ENCODE measurements at places on chromosomes 16 and 17. TPM values are rescaled to one million over a fixed set of nuclear protein-coding genes. Genes with fewer than 3 reads are reported as not detected.

GRCh38 chr16:26857371-26857770, 209.4 kb upstream of the C16orf82 start:
- H3K27me3 ChIP-seq: no peaks in the 10 kb centered on the region
- H3K4me1 ChIP-seq: no peaks in the 10 kb centered on the region
- DNase-seq: no peak
- no peak overlapping the region for H3K4me3 ChIP-seq
- no peaks in the 10 kb centered on the region for H3K36me3 ChIP-seq

- H3K36me3 ChIP-seq: no peaks in the 10 kb centered on the region
- H3K4me3 ChIP-seq: no peak overlapping the region
- no peaks in the 10 kb centered on the region for H3K27me3 ChIP-seq
- H3K4me1 ChIP-seq: peaks cover 2% of the 10 kb centered on the region
- H3K27ac ChIP-seq: no peak overlapping the region
Observed at GRCh38 chr17:18172531-18173278, 10.9 kb upstream of the ALKBH5 start.

DNA sequence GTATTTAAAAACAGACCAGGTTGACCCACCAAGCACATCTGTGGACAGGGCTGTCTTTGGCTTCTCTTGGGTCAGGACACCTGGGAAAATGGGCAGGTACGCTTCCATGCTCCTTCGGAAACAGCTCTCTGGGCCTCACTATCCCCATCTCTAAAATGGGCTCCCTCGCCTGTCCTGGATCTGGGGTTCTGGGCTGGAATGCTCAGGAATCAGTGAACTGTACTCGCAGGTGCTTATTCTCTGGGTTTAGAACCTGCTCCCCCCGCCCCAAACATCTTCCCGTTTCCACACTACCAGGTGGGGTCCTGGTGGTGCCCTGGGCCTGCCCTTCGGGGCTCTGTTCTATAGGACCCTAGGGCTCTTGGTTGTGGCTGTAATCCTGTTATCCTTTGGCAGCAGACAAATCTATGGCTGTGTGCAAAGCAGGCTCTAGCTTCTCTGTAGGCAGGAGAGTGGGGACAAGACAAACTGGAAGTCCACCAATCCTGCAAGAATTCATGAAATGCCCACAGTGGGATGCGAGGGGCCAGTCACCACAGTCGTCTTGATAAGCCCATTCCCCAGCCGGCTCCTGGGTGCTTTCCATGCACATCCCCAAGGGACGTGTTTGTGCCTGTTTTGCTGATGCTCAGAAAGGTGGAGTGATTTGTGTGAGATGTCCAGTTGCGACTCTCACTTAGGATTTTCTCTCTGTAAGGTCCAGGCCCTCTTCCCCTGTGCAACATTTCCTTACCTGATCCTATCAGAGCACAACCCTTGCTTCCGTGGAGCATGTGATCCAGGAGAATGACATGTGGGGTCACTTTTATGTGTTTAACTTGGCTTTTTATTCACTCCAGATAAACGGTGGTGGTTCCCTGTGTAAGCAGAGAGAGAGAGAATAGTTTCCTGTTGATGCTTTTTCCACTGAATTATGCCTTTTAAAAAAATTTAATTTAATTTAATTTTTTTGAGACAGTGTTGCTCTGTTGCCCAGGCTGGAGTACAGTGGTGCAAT, 37.2 kb downstream of the HAPSTR1 start:
- H3K27me3 ChIP-seq: no peaks in the 10 kb centered on the region
- DNase-seq: no peak
- peak overlapping the region; percentile 38 for H3K4me3 ChIP-seq
- peak overlapping the region; percentile 72 for H3K27ac ChIP-seq
- peaks cover 13% of the 10 kb centered on the region for H3K36me3 ChIP-seq
- H3K4me1 ChIP-seq: peaks cover 35% of the 10 kb centered on the region

GRCh38 chr16:29007730-29008593, 23.1 kb downstream of the LAT start:
- peaks cover 52% of the 10 kb centered on the region for H3K4me1 ChIP-seq
- H3K27me3 ChIP-seq: no peaks in the 10 kb centered on the region
- no peaks in the 10 kb centered on the region for H3K36me3 ChIP-seq
- DNase-seq: peak; percentile 63
- peak overlapping the region; percentile 44 for H3K4me3 ChIP-seq
- peak overlapping the region; percentile 92 for H3K27ac ChIP-seq

- H3K4me3 ChIP-seq: no peak overlapping the region
- H3K4me1 ChIP-seq: no peaks in the 10 kb centered on the region
- no peak for DNase-seq
- H3K27me3 ChIP-seq: no peaks in the 10 kb centered on the region
Observed at GRCh38 chr16:51896013-51896412, 650.9 kb downstream of the TOX3 start.

GRCh38 chr17:1787301-1787902, 25.5 kb downstream of the SERPINF1 start:
- H3K4me3 ChIP-seq: no peak overlapping the region
- no peak for DNase-seq
- no peaks in the 10 kb centered on the region for H3K27me3 ChIP-seq
- no peaks in the 10 kb centered on the region for H3K4me1 ChIP-seq

The HBA1 gene
- total RNA-seq: not detected

The ERCC4 gene
- 11.9 TPM for total RNA-seq

All from activated T-helper 2 cell treated with anti-CD3 and anti-CD28 coated beads, Interferon-gamma antibody, Interleukin-2, Interleukin-4, amounts not matched to agents 10 μg/mL and 5 μg/mL and 100 μg/mL, durations not matched to agents 14 hours and 24 hours and 36 hours (primary cell).